Esophagus squamous epithelium (tissue), 5 donors: ENCODE measurements at places on chromosomes 13 and 19.

DNA sequence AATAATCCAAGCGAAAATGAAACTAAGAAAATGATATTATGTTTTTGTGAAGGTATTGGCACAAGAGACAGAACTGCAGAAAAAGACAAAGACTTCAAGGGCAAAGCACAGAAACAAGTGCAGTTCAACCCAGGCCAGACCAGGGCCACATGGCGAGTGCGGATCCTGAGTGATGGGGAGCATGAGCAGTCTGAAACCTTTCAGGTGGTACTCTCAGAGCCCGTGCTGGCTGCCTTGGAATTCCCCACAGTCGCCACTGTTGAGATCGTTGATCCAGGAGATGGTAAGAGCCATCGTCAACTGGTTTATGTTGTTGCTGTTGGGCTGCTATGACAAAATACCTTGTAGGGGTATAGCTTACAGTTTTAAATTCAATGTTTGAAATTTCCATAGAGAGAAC, 82.6 kb downstream of the FREM2 start:
- DNase-seq = no peak

DNA sequence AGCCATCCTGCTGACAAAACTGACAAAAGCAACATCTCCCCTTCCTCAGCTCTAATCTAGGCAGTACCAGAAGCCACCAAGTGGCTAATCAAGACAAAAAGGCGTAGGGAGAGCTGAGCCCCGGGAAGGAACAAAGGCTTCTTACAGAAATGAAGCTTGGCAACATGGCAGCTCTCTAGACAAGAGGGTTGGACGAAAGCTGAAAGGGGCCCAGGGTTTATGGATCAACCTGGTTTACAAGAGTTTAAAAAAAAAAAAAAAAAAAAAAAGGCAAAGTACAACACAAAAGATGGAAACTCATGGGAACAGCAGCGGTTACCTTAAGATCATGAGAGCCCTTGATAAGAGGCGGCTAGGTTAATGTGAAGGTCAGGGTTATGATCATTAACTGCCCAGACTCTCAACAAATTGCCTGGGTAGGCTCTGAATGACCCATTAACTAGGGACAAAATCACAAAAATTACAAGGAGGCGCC, 14.0 kb downstream of the ZC3H4 start:
- DNase-seq = no peak

DNA sequence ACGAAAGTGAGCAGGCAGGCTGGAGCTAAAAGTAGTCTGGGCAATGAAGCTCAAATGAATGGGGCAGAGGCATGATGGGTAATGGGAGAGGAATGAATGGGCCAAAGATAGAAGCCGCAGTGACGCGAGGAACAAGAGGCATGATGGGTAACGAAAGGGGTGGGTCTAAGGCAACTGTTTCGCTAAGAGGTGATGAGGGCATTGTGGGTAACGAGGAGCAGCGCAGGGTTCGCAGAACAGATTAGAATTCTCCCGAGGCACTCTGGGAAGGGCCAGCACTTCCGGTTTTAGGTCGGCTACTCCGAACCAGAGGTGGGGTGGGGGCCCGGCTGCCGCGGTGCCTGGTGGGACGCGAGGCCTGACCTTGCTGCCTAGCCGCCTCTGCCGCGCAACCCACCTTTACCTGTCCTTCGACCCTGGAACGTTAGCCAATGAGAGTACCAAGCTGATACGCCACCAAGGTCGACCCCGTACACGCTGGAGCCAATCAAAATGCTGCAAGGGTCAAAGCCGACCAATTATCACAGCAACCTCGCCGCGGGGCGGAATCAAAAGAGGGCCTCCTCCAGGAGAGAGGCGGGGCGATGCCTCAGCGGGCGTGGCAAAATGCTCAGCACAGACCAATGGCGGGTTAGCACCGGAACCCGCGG, 563 bp upstream of the TOMM40 start:
- DNase-seq = peak; percentile 100

DNA sequence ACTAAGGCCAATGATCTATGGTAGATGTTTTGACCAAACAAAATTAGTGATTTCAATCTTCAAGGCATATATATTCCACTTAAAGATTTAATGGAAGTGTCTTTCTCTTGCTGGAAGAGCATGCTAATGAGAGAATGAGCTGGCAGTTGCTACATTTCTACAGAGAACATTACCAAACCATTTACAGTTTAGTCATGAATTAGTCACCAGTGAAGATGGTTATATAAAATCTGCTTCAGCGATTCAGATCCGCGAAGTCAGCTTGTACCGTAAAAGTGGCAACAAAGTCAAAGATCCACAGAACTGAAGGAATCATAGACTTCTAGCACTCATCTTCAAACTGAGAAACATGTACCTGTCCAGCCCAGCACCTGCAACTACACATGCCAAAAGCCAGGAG, 156.3 kb downstream of the SLITRK5 start:
- no peak for DNase-seq

DNA sequence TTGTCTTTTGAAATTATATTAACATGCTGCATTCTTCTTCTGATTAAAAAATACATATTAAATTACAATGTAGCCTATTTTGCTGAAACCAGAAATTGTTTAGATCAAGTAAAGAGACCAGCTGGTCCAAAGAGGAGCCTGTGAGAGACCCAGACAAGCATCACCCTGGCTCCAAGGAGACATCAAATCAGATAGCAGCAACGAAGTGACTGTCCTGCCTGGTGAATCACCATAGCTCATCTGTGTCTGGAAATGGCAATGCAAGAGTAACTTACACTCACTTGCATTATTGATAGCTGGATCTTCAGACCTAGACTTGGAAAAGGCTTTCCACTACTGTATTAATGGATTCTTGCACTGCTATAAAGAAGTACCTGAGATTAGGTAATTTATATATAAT, 169.1 kb downstream of the KCTD12 start:
- DNase-seq = no peak

DNA sequence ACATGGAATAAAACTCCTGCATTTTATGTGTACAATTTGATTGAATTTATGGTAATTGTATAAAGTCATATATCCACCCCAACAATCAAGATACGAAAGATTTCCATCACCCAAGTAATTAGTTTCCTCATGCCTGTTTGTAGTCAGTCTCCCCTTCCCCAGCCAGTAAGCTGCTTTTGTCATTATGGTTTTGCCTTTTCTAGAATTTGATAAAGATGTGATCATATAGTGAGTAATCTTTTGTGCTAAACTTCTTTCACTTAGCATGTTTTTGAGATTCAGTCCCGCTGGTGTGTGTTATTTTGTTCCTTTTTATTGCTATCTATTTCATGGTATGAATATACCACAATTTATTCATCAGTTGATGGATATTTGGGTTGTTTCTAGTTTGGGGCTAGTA, 16.0 kb downstream of the ITM2B start:
- DNase-seq = no peak

DNA sequence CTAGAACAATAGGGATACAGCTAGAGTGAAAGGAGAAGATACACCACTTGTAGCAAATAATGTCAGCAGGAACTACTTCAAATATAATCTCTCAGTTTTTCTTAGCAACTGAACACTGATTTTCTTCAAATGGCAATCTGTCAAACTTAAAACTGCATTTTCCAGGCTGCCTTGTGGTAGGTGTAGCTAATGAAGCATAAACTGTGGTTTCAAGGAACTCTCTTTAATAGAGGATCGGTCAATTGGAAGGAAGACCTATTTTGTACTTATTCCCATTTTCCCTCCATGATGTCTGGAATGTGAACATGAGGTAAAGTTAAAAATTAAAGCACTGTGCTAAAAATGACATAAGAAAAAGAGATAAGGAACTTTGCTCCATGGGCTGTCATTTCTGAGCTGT, 1261.9 kb downstream of the PCDH17 start:
- no peak for DNase-seq

DNA sequence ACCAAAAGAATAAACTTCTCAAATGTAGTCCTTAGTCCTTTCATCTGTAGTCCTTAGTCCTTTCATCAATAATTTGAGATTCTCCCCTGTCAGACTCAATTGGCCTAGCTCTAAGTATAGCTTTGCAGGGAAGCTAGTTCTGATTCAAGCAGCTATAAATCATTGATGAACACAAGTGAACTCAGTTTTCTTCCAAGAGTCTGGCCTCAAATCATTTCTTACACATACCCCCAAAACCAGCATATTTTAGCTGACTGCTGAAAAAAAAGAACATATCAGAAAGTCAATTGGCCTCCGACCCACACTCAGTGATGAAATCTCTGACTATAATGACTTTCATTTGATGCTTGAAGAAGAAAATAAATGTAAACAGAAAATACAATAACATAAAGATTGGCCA, 64.9 kb downstream of the TNFSF11 start:
- DNase-seq = no peak

DNA sequence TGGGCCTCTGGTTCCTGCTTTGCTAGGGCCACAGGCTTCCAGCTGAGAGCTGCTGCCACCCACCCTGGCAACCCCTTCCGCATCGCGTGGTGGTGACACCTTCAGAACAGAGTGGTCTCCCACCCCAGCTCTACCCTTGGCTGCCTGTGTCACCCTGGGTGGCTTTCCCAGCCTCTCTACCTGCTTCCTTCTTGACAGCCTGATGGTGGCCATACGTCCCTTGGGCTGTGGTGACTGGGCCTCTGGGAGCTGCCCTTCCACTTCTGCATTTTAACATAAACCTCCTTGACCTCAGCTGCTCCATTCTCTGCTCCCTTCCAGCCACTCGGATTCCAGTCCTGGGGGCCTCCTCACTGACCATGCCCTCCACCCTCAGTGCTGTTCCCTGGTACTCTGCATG, 17.0 kb downstream of the PAK4 start:
- DNase-seq = no peak
